ENCODE measurements at places on chromosomes 7 and 10. TPM values are rescaled to one million over a fixed set of nuclear protein-coding genes. Genes with fewer than 3 reads are reported as not detected.

The SORCS1 gene
- 3.3 TPM for total RNA-seq

The TDRD1 gene
- total RNA-seq, result not detected

GRCh38 chr10:103584216-103585010 is 90.9 kb downstream of the NEURL1 start:
- DNase-seq, result no peak

GRCh38 chr10:70559861-70560260 is 42.7 kb downstream of the PRF1 start:
- DNase-seq, result no peak

DNA sequence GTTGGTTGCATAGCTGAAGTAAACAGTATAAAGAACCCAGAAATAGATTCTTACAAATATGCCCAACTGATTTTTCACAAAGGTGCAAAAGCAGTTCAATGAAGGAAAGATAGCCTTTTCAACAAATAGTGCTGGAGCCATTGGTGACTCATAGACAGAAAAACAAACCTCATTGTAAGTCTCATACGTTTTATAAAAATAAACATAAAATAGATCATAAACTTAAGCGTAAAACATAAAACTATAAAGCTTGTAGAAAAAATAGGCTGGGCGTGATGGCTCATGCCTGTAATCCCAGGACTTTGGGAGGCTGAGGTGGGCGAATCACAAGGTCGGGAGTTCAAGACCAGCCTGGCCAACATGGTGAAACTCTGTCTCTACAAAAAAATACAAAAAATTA is 318.8 kb upstream of the IGFBP3 start:
- no peak for DNase-seq

All from glutamatergic neuron (in vitro differentiated cells).